ENCODE measurements at places on chromosomes 2 and 18.
A peak's percentile ranks its signal among the peaks of the same experiment; 100 is the strongest.

GRCh38 chr2:207244971-207245925, 79.5 kb upstream of the KLF7 start:
- DNase-seq: no peak

- no peak for DNase-seq
Observed at GRCh38 chr2:232319803-232320442, 58.6 kb upstream of the ALPP start.

GRCh38 chr2:124024561-124025170, 421 bp upstream of the CNTNAP5 start:
- DNase-seq: no peak

DNA sequence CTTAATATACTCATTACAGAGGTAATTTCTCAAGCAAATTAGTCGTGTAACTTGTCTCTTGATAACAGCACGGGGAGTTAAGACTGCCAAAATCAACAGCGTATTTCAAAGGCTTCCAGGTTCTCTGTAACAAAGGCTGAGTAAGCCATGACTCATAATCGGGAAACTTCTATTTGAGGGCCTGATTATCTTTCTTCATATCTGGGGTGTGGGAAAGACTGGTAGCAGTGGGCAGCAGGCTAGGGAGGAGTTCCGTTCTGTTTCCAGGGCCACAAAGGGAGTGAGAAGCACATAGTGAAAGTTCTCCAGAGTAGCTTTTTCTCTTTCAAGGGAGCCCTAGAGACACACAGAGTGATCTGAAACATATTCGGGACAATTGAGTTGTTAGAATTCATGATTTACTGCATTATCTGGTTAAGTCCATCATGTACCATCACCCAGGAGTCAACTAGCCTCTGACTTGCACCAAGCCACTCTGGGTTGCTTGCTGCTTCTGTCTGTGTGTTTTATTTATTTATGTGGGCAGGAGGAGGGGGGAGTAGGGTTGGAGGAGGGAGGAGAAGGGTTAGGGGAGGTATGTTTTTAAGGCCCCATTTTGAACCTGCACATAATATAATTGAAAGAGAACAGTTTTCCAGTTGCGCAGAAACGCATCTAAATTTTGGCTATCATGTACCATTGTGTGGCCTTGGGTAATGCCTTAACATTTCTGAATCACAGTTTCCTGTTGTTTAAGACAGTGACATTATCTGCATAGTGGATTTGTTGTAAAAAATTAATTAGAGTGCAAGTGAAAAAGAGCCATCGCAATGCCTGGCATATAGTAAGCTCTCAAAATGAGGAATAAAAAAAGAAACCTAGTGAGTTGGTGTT, 80.5 kb upstream of the ITPRID2 start:
- no peak for DNase-seq

DNA sequence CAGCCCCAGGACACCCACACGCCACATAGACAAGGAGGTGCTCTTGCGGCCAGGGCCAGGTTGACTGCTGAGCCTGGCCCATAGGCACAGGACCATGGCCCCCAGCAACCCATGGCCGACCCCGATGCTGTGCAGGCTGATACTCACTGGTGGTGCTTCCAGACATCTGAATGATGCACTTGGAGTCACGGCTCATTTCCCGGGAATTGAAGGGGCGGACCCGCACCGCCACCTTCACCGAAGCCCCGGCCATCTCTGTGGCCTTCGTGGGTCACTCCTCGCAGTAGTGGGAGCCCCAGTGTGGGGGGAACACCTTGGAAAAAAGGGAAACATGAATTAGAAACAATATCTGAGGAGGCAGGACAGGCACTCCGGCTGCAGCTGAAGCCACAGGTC, 22.5 kb downstream of the KIF1A start:
- no peak for DNase-seq

DNA sequence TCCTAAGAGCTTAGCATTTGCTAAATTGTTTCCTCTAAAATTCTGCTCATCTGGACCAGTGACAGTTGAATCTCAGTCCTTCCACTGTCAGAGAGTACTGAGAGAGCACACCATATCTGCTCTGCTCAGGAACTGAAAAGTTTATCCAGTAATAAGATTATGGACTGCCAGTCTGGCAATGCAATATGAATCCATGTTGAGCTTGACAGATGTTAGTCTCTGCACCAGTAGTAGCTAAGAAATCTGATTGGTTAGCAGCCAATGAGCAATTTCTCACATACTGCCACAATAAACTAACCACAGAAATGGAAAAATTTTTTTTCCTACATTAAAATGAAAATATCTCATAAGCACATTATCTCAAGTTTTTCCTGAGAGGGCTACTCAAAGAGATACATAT, 2.3 kb downstream of the PRKD3 start:
- no peak for DNase-seq

DNA sequence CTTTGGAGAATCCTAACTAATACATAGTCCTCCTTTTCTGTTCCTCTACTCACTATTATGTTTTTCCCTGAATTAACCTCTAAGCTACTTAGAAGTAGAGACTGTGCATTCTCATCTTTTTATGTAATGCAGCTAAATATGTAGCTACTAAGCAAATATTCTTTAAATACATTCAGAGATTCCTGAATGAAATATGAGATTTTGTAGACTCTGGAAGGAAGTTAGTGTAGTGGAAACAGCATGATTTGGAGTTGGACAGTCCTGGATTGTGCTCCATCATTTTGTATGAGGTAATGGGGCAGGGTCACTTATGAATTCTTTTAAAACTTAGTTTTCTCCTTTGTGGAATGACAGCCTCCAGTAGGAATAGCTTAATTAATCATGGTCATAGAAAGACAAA, 24.7 kb upstream of the NT5C1B start:
- no peak for DNase-seq

DNA sequence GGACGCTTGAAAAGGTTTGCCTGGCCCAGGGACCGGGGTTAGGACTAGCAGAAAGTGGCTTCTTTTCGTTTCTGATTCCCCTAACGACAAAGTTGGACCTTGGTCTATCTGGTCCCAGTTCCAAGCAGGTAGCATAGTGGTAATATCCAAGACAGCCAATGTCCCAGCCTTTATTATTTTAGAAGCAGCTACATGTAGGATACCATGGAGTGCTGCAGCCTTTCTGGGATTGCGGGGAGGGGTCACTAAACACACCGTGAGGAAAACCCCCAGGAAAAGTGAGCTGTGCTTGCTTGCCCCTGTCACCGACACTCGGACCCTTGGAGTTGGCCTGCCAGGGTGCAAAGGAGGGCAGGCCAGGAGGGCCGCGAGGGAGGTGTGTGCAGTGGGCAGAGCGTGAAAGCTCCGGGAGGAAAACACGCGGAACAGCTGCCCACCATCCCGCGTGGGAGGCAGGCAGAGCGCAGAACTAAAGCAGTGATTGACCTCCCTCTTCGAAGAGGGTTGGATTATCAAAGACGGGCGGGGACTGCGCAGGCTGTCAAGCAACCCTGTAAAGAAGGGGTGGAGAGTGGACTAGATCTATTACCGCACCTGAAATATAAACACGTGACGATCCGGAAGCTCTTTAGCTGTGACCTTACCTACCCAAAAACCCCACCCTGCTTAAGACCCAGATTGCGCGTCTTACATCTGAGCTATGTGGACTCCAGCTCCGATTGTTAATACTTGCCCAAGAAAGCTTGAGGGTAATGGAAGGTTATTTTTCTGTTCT, 624 bp upstream of the MAP4K3 start:
- peak; percentile 79 for DNase-seq

- DNase-seq: no peak
Observed at GRCh38 chr2:49029406-49029805, 124.9 kb downstream of the FSHR start.

DNA sequence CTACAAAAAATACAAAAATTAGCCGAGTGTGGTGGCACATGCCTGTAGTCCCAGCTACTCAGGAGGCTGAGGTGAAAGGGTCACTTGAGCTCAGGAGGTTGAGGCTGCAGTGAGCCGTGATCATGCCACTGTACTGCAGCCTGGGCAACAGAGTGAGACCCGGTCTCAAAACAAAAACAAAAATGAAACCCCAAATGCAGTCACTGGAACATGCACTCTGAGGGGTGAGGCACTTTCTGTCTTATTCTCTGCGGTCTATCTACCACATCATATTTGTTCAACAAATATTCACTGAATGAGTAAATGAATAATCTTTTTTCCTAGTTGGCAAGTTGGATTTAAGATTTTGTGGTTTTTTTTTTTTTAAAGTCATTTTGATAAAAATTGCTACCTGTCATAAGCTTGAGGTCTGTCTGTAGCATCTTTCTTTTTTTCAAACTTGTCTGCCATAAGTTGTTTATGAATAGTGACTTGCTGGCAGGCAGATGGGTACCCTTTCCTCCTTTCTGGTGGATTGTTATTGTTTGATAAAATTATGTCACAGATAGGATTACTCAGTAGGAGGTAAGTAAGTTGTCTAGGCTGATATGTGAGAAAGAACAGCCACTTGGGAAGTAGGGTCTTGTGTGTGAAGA, 11.8 kb downstream of the CHRNA1 start:
- DNase-seq: peak; percentile 91

GRCh38 chr2:46684661-46685060, 205.3 kb downstream of the TMEM247 start:
- DNase-seq: no peak

GRCh38 chr2:213086050-213086449, 65.4 kb downstream of the IKZF2 start:
- DNase-seq: no peak

DNA sequence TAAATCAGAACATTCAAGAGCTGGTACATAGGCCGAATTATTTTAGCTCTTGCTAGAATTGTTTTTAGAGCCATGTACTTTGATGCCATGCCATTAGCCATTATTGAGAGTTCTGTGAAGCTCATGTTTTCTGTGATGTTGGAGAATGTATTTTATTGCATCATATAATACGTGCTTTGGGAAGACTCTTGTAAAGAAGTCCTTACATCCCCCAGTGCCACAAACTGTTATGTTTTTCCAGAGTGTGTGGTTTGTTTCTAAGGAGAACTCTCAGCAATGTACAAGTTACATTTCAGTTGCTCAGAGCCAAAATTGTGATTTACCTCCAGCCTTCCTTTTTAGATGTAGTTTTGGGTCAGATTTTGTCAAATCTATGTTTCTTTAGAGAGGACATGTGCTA, 148.6 kb downstream of the HAUS1 start:
- no peak for DNase-seq

GRCh38 chr2:120613742-120614571, 121.7 kb upstream of the GLI2 start:
- no peak for DNase-seq

DNA sequence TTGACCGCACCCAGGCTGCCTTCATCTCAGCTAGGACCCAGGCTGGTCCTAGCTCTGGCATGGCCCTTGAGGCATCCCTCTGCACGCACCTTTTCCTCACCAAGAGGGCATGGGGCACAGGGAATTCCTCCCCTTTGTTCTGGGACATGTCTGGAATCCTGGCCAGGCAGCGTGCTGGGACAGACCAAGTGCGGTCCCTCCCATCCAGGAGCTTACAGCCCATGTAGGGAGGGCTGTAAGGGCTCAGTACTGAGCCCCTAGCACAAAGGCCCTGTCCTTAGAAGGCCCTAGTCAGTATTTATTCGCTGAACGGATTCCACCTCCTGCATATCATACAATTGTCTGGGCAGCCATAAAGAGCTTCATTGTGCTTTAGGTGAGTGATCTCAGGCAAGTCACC, 3.0 kb downstream of the TMEM37 start:
- no peak for DNase-seq

- no peak for DNase-seq
Observed at GRCh38 chr2:228916416-228917090, 354.5 kb downstream of the PID1 start.

GRCh38 chr2:195575879-195576401, 81.1 kb upstream of the SLC39A10 start:
- DNase-seq: no peak

- DNase-seq: no peak
Observed at GRCh38 chr18:63986885-63987284, 17.0 kb downstream of the SERPINB8 start.

DNA sequence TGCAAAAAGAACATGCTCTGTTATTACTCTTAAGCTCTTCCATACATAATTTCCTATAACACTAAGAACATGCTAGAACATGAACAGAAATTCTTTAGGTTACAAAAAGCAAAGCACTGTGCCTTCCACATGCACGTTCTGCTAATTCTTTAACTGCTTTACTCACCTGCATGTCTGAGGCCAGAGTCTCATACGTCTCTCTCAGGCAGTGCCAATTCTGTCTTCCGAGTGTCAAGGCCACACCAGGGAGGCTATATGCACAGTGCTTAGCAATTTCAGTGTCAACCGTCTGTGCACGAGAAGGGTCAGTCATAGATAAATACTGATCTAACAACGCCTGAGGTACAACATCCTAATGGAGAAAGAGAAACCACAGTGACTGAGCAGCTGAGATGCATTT, 55.1 kb downstream of the PPP4R1 start:
- DNase-seq: no peak

GRCh38 chr18:8762968-8763367, 57.6 kb downstream of the MTCL1 start:
- DNase-seq: no peak

DNA sequence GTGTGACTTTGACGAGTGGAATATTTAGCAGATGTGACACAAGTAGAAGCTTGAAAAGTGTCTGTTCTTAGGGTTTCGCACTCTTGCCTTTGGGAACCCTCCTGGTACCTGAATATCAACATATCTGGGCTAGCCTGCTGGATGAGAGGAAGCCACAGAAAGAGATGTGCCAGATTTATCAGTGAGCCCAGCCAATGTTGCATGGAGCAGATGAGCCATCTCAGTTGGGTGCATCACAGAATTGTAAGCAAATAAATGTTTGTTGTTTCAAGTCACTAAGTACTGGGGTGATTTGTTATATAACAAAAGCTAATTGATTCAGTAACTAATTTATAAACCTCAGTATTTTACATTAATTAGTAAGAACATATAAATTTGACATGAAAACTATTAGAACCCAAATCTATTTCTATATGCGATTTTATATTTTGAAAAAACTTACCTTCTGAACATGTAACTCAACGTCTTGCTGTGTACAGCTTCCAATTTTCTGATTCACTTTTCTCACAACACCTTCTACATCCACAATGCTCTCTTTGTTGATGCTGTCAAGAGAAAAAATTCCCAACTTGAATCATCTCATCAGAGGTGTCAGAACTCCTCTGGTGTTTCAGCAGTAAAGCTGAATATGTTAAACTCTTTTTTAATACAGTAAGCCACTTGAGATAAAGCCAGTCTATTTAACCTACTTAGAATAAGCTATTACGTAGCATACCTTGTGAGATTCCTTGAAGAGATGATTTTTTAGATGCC, 42.3 kb downstream of the DARS1 start:
- DNase-seq: no peak

DNA sequence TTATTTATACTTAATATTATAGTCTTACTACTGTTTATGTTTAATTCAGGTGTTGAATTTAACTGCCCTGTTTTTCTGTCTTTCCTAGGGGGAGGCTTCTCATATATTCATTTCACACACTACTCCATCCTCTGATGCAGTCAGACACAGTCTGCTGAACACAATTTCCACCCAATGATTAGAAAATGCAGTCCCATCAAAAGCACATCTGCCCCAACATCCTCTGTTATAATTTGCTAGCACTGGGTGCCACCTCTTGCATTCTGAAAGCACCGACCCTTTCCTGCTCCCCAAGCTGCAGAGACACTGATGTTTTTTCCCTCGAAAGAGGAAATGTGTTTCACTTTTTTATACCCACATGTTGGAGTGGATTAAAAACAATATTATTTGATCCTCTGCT, 474.7 kb downstream of the PID1 start:
- DNase-seq: no peak
